Breast epithelium (tissue), 4 donors: ENCODE measurements at places on chromosomes 11 and 22. TPM values are rescaled to one million over a fixed set of nuclear protein-coding genes. Genes with fewer than 3 reads are reported as not detected.

GRCh38 chr22:40179526-40179925 is 1.8 kb downstream of the TNRC6B start:
- DNase-seq = no peak

GRCh38 chr11:27653990-27654758 is 46.1 kb downstream of the BDNF start:
- no peak for DNase-seq

Gene RAB39A
- total RNA-seq = 2.2 TPM

GRCh38 chr11:65150509-65151299 is 16.4 kb upstream of the SYVN1 start:
- peak; percentile 97 for DNase-seq
